ENCODE measurements at places on chromosomes 13 and 19.
A peak's percentile ranks its signal among the peaks of the same experiment; 100 is the strongest.

DNA sequence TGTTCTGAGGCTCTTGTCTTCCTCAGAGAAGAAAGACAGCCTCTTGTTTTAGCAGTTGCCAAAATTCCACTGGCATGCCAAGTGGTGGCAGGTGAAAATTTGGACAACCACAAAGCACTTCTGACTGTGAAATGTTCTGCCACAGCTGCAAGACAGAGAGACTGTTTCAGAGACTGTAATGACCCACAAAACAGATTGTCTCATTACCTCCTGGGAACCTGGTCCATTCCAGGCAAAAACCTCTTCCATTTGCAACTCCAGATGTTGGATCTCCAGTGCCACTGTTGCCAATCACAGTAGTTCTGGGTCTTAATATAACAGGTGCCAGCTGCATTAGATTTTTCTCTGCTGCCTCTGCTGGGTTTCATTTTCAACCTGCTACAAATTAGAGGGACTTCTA lies 911.5 kb downstream of the UQCRFS1 start:
- no peak for DNase-seq

DNA sequence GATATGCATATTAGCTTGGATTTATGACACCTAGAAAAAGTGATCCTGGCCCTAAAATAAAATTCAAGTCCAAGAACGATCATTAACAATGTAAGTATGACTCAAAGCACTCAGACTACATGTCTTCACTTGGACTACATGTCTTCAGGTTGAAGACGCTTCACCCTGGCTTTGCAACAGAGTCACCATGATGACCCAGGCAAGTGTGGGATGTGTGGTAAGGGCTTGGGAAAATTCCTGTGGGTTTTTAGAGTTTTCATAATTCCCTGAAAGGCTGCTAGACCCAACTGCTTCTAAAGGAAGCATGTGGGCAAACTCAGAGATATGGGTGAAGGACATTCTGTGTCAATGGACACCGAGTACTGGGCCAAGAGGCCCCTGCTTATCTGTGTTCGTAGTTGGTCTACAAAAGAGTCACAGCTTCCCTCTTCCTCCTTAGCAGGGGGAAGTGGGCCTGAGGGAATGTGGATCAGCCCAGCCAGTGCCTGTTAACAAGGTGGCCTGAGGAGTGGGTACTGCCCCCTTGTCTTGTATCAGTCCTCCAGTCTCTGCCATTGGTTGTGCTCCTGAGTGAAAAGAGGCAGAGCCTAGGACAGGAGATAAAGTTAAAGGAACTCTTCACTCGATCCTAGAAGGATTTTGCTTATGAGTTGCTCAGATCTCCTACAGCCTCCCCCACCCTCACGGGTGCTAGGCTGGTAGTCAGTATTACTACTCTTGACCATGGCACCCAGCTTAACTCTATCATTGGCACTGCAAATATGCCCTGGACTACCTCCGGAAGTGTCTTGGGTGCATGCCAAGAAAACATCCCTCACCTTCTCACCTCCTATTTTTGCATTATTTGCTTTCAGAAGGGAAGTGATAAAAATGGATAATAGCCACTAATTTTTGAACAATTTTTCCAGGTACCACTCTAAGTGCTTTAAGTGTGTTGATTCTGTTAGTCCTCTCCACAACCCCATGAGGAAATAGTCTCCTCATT lies 406.3 kb downstream of the COG6 start:
- DNase-seq, result peak; percentile 76

DNA sequence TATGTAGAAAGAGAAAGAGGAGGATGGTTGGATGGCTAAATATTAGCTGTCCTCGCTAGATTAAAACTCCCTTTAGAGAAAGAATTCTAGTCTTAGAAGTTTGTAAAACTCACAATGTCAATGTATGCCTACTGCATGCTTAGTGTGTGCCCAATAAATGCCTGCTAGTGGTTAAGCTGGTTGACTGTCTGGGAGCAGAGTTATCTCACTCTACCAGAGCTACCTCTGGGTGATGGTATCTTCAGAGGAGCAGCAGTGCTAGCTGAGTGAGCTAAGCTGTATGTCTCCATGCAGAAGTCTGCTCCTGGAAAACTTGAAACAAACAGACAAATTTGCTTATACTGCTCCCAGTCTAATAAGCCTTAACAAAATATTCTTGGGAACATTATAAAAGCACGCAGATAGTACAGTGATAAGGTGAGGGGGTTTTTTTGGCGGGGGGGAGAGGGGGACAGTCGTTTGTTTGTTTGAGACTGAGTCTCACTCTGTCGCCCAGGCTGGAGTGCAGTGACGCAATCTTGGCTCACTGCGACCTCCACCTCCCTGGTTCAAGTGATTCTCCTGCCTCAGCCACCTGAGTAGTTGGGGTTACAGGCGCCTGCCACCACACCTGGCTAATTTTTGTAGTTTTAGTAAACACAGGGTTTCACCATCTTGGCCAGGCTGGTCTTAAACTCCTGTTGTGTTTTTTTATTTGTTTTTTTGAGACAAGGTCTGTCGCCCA lies 202.8 kb upstream of the TSC22D1 start:
- DNase-seq, result no peak

DNA sequence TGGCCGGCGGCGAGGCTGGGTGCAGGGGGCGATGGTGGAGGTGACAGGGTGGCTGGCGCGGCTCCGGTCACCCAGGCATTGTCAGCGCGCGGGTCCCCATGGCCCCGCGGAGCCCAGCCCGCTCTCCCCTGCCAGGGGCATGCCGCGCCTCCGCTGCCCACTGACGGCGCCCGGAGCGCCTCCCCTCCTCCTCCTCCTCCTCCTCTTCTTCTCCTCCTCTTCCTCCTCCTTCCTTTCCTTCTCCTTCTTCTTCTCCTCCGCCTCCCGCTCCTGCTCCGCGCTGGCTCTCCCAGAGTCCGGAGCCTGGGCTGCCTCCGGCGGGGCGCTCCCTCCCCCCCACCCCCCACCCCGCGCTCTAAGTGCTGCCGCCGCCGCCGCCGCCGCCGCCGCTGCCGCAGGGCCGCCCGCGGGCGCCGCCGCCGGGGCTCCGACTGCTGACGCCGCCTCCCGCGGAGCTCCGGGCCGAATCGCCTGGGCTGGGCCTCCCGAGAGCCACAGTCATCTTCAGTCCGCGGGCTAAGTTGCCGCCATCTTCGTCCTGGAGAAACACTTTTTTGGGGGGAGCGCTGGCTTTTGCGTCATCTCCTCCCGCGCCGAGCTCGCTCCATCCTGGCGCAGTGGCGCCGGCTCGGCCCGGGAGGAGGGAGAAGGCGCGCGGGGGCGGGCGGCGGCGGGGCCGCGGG lies 348.3 kb downstream of the LIG4 start:
- DNase-seq, result no peak

DNA sequence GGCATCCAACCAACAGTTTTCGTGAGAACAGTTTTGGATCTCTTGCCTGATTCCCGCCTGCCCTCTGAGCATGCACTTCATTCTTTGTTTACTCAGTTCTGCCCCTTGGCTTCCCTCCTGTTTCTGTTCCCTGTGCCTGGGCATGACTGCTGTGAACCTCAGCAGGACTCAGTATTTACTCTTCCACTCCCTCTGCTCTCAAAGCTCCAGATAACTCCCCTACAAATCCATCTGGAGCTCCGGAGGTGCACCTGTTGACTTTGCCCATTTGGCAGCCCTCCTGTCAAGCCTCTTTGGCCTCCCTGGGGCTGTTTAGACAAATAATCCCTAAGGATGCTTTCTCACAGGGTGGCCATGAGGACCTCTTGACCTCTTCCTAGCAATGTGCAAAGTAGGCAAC lies 34.2 kb upstream of the ARGLU1 start:
- no peak for DNase-seq

DNA sequence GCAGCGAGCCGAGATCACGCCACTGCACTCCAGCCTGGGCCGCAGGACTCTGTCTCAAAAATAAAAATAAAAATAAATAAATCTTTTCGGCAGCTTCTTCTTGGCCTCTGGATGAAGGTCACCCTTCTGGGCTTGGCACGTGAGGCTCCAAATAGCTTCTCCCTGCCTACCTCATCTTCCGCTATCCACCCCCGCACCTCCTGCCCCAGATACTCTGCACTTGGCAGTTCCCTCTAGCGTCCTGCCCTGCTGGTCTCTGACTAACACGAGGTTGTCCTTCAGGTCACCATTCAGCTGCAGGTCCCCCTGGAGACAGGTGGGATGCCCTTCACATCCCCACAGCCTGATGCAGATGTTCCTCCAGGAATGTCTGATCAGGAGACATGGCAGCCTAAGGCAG lies 8.5 kb upstream of the CCL25 start:
- DNase-seq, result peak; percentile 24

- DNase-seq, result no peak
Measured at GRCh38 chr13:73997964-73998363, 136.2 kb downstream of the KLF12 start.

- no peak for DNase-seq
Measured at GRCh38 chr19:31498781-31499180, 149.5 kb upstream of the TSHZ3 start.

DNA sequence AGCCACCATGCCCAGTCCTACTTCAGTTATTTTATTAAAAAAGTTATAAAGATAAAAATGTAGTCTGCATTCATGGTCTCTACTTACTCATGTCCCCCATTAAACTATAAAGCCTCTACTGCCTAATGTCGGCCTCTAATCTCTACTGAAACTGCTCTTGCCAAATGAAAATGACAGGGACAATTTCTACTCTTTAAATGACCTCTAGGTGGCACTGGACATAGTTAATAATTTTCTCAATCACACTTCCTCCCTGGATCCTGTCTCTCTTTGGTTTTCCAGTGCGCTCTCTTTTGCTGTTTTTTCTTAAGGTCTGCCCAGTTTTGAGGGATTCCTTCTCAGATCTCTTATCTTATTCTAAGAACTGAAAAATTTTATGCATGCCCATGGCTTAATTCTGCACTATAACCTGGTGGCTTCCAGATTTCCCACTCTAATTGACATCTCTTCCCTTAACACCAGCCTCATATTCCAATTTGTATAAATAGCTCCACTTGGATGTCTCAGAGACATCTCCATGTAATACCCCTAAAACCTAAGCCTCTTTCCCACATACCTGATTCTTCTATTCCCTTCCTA lies 54.3 kb downstream of the MTMR6 start:
- peak; percentile 74 for DNase-seq

- no peak for DNase-seq
Measured at GRCh38 chr13:112150352-112150751, 83.4 kb downstream of the SOX1 start.

DNA sequence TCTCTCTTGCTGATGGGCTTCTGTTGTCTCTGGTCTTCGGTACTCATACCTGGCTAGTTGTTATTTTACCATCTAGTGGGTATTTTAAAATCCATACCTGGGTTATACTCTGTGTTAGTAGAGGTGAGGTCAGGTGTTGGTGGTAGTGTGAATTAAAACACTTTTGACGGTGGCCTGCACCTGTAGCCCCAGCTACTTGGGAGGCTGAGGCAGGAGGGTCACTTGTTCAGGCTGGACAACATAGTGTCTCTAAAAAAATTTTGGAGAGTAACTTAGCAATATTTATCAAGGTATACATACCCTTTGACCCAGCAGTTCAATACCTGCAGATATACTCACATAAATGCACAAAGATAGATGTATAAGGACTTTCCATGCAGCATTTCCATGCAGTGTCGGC lies 55.4 kb downstream of the GSX1 start:
- DNase-seq, result no peak

DNA sequence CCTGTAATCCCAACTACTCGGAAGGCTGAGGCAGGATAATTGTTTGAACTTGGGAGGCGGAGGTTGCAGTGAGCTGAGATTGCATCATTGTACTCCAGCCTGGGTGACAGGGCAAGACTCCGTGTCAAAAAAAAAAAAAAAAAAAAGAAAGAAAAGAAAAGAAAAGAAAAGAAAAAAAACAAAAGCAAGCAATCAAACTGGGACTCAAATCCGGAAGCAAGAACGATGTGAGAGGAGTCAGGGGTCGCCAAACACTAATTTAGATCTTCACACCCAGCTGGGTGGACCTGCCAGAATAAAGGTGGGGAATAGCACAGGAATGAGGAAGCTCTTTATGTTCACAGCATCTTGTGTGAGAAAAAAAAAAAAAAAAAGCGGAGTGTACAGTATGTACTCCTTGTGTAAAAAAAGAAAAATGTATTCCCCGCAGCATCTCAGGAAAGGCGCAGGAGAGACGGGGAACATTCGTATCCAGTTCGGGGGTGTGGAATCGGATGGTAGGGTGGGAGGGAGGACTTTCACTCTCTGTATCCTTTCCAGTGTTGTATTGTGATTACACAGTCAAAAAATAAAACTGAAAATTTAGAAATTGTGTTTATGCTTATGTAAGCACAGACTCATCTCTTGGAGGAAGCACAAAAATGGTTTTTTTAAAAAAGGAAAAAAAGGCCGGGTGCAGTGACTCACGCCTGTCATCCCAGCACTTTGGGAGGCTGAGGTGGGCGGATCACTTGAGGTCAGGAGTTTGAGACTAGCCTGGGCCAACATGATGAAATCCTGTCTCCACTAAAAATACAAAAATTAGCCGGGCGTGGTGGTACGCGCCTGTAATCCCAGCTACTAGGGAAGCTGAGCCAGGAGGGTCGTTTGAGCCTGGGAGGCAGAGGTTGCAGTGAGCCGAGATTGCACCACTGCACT lies 7.6 kb downstream of the DNAJB1 start:
- DNase-seq, result peak; percentile 95

GRCh38 chr19:32227561-32228165 lies 117.7 kb upstream of the ZNF507 start:
- DNase-seq, result no peak

DNA sequence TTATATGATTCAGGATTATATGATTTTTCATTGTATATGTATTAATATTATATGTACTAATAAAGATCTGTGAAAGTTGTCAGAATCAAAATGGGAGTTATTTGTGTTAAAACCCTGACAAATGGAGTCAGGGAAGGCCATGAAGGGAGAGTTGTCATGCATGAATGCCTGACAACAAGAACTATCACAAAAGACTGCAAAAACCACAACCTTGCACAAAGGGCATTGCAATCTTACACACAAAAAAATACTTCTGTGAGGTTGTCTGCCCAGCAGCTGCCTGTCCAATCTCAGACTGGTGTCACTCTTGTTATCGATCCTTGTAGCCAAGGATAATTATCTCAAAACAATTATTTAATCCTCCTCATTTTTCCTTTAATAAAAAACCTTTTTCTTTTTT lies 21.2 kb upstream of the RBM26 start:
- DNase-seq, result no peak

DNA sequence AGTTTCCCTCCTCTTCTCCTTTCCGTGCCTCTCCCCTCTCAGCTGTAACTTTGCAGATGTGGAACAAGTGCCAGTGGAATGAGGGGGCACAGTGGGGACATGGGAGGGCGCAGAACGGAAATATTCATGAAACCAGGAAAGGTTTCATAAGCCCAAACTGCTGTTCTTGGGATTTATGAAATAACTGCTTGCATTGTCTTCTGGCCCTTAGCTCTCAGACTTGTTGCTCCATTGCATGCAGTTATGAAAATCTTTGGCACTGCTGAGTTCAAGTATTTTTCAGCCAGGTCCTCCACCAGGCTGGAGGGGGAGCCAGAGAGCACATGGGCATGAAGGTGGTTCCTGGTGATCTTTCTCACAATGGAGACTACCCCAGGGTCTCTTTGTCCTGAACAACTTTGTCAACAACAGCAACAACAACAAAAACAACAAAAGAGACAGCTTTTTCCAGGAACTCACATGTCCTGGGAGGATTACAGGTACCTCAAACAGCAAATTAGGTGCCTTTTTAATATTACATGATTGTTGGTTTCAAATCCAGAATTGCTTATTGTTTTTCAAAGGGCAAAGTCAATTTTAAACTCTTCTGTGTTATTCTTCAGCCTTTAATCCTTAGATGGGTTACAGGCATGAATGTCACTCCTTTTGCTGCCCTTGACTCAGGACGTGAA lies 1.5 kb downstream of the RGCC start:
- DNase-seq, result peak; percentile 80

- peak; percentile 74 for DNase-seq
Measured at GRCh38 chr19:13784731-13785452, 10.4 kb upstream of the ZSWIM4 start.

All from inflammatory macrophage treated with lipopolysaccharide for 1 hour (primary cell).